ENCODE measurements at places on chromosomes 11 and 22.

- H3K4me1 ChIP-seq, result no peaks in the 10 kb centered on the region
- H3K4me3 ChIP-seq, result no peak overlapping the region
- no peaks in the 10 kb centered on the region for H3K36me3 ChIP-seq
- H3K27ac ChIP-seq, result no peak overlapping the region
- H3K27me3 ChIP-seq, result no peaks in the 10 kb centered on the region
Observed at GRCh38 chr22:17486313-17486712, 77.0 kb upstream of the SLC25A18 start.

GRCh38 chr11:3609416-3610265 is 32.2 kb downstream of the ART5 start:
- H3K4me1 ChIP-seq, result no peaks in the 10 kb centered on the region
- no peak overlapping the region for H3K27ac ChIP-seq
- H3K4me3 ChIP-seq, result no peak overlapping the region

DNA sequence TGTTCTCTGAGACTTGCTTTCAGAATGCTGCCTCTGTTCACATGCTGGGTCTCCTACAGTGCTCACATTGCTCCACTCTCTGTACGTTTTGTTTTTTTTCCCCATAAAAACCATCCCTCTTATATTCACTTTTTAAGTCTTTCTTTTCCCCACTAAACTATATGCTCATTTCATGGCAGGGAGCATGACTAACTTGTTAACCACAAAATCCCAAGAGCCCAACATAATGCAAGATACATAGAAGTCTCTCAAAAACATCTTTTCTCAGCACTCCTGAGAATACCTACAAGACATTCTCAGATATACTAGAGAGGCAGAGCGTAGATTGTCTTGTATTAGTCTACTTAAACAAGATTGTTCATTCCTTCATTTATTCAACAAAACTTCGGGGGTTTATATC is 73.3 kb downstream of the FAM76B start:
- DNase-seq, result no peak
- no peaks in the 10 kb centered on the region for H3K4me1 ChIP-seq
- H3K27me3 ChIP-seq, result no peaks in the 10 kb centered on the region
- no peaks in the 10 kb centered on the region for H3K36me3 ChIP-seq

GRCh38 chr11:72627594-72628281 is 46.5 kb downstream of the PDE2A start:
- H3K27ac ChIP-seq, result no peak overlapping the region
- peaks cover 15% of the 10 kb centered on the region for H3K4me1 ChIP-seq
- DNase-seq, result no peak
- no peaks in the 10 kb centered on the region for H3K27me3 ChIP-seq
- no peaks in the 10 kb centered on the region for H3K36me3 ChIP-seq

DNA sequence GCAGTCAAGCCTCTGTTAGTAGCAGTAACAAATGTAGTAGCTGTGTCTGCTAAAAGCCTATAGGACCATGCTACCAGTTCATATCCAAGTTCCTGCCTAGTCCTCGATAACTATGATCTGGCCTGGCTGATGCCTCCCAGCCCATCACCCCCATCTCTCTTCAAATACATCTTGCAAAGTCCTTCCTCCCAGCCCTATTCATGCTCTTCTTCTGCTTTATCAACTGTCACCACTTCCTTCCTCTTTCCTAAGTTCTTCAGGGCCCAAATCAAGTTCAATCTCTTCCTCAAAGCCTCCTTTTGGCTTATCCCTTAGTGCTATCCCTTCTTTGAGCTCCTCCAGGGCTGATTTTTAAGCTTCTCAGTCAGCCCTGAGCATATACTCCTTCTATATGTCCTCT is 150.9 kb upstream of the THY1 start:
- no peaks in the 10 kb centered on the region for H3K4me1 ChIP-seq
- DNase-seq, result no peak
- H3K4me3 ChIP-seq, result no peak overlapping the region
- no peak overlapping the region for H3K27ac ChIP-seq
- no peaks in the 10 kb centered on the region for H3K27me3 ChIP-seq
- H3K36me3 ChIP-seq, result no peaks in the 10 kb centered on the region

- no peak overlapping the region for H3K4me3 ChIP-seq
- no peak overlapping the region for H3K27ac ChIP-seq
- DNase-seq, result no peak
Observed at GRCh38 chr22:18966748-18967147, 30.7 kb upstream of the PRODH start.

- no peaks in the 10 kb centered on the region for H3K27me3 ChIP-seq
- no peak overlapping the region for H3K4me3 ChIP-seq
- no peaks in the 10 kb centered on the region for H3K36me3 ChIP-seq
- no peaks in the 10 kb centered on the region for H3K4me1 ChIP-seq
- no peak for DNase-seq
Observed at GRCh38 chr11:118051136-118051610, 25.7 kb upstream of the TMPRSS4 start.

GRCh38 chr11:72762641-72763304 is 10.6 kb upstream of the ARAP1 start:
- H3K36me3 ChIP-seq, result no peaks in the 10 kb centered on the region
- no peak for DNase-seq
- no peaks in the 10 kb centered on the region for H3K27me3 ChIP-seq
- H3K4me1 ChIP-seq, result no peaks in the 10 kb centered on the region
- no peak overlapping the region for H3K4me3 ChIP-seq
- no peak overlapping the region for H3K27ac ChIP-seq

- H3K27me3 ChIP-seq, result no peaks in the 10 kb centered on the region
- no peaks in the 10 kb centered on the region for H3K4me1 ChIP-seq
Observed at GRCh38 chr11:33835143-33835878, 56.6 kb downstream of the LMO2 start.

DNA sequence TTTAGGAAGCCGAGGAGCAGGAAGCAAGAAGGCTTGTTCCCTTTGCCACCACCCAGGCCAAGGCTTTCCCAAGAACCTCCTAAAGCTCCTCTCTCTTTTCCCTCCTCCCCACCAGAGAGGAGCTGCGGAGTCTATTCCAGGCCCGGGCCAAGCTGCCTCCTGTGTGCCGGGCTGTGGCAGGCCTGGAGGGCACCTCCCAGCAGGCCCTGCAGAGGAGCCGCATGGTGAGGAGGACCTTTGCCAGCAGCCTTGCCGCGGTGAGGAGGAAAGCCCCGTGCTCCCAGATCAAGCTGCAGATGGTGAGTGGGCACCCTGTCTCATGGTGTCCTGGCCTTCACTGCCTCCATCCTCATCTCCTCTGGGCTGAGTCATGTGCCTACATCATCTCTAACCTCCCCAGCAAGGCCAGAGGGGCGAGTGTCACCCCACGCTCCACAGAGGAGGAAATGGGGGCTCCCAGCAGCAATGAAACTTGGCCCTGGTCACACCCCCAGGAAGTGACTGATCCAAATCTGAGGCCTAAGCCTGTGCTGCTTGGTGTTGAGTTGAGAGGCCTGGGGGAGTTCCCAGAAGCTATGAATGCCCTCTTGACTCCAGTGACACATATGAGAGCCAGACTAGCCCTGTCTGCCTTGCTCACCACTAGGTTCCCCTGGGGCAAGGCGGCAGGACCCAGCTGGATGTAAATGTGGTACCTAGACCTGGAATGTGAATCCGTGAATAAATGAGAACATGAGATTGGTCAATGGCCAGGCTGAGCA is 104.2 kb downstream of the MYO18B start:
- H3K4me1 ChIP-seq, result no peaks in the 10 kb centered on the region
- H3K27me3 ChIP-seq, result no peaks in the 10 kb centered on the region
- no peak overlapping the region for H3K27ac ChIP-seq
- H3K36me3 ChIP-seq, result no peaks in the 10 kb centered on the region
- no peak overlapping the region for H3K4me3 ChIP-seq

DNA sequence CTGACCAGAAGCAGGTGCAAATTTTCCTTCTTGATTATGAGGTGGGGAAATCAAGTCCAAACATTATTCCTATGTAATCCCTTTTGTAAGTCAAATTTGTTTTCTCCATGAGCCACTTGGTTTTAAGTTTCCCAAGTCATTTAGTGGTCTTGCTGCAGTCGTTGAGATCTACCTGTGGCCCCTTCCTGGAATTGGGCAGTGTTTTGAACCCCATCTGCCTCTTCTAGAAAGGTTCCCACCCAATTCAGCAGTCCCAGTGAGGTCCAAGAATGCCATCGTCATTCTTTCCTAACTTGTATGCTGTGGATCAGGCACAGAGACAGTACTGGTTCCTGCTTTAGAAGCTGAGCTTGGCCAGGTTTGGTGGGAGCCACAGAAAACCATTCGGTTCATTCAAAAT is 77.8 kb upstream of the GNAZ start:
- no peak overlapping the region for H3K27ac ChIP-seq
- no peak overlapping the region for H3K4me3 ChIP-seq
- no peaks in the 10 kb centered on the region for H3K4me1 ChIP-seq
- no peaks in the 10 kb centered on the region for H3K27me3 ChIP-seq

DNA sequence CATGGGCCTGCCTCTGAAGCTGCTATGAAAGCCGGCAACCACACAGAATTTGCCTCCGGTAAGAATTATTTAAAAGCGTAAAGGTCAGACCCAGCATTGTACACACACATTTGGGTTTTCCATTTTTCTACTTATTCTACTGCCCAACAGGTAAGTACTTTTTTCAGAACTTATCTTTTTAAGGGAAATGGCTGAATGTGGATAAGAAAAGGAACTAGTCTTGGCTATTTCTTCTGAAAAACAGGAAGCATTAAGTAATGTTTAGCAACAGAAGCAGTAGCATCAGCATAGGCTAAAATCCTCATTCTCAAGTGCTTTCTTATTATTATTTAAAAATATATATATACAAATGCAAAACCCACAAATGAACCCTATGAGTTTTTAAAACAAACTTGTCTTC is 103.1 kb downstream of the MPPED2 start:
- DNase-seq, result no peak
- H3K27ac ChIP-seq, result peak overlapping the region; percentile 13
- no peak overlapping the region for H3K4me3 ChIP-seq
- H3K36me3 ChIP-seq, result no peaks in the 10 kb centered on the region
- H3K4me1 ChIP-seq, result no peaks in the 10 kb centered on the region
- H3K27me3 ChIP-seq, result no peaks in the 10 kb centered on the region

DNA sequence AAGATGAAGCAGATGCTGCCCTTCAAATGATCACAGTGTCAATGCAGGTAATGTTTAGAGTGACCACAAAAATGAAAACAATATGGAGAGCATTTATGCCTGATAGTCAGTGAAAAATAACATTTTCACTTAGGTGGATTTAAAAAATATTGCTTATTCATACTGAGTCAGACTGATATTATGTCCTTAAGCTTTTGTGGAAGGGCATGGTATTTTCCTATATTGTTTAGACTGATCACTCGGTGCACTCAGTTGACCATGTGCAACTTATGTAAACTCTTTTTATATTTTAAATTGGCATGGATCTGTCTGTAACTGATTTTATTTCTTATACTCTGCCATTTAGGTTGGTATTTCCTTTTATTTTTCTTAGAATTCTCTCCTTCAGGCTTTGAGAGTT is 106.6 kb downstream of the DYNC2H1 start:
- DNase-seq, result no peak
- no peaks in the 10 kb centered on the region for H3K4me1 ChIP-seq
- no peaks in the 10 kb centered on the region for H3K27me3 ChIP-seq
- H3K4me3 ChIP-seq, result no peak overlapping the region
- peaks cover 33% of the 10 kb centered on the region for H3K36me3 ChIP-seq

DNA sequence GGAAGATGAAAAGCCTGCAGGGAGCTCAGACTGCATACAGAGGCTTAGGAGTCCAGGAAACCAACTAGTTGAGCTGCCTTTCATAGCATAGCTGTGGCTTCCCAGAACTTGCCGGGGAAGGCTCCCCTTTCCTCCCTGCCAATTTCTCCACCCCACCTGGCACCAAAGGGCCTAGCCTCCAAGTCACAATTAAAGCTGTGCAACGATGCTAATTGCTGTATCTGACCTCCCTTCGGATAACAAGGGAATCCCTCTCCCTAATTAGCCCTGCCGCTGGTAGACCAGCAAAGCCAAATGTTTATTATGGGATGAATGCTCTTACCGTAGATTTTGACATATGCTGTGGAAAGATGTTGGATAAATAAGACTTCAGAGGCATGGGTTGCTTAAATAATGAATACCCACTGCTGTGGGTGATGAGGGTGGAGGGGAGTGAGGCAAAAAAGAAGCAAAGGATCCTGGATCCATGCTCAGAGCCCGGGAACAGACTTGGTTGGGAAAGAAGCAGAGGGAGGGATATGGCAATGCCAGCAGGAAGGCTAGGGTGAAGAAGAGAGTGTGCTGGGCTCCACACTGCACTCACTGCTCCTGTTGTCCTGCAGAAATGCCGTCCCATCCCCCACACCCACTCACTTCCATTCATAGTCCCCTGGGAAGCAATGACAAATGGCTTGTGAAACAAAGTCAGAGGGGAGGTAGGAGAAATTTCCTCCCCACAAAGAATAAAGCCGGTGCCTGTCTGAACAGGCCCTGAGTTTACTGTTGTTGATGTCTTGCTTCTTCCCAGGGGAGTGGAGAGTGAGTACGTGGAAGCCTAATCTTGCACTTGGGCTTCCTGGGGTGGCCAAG is 608.1 kb upstream of the CADM1 start:
- H3K36me3 ChIP-seq, result no peaks in the 10 kb centered on the region
- no peak overlapping the region for H3K27ac ChIP-seq
- no peaks in the 10 kb centered on the region for H3K27me3 ChIP-seq
- DNase-seq, result no peak
- H3K4me1 ChIP-seq, result no peaks in the 10 kb centered on the region

DNA sequence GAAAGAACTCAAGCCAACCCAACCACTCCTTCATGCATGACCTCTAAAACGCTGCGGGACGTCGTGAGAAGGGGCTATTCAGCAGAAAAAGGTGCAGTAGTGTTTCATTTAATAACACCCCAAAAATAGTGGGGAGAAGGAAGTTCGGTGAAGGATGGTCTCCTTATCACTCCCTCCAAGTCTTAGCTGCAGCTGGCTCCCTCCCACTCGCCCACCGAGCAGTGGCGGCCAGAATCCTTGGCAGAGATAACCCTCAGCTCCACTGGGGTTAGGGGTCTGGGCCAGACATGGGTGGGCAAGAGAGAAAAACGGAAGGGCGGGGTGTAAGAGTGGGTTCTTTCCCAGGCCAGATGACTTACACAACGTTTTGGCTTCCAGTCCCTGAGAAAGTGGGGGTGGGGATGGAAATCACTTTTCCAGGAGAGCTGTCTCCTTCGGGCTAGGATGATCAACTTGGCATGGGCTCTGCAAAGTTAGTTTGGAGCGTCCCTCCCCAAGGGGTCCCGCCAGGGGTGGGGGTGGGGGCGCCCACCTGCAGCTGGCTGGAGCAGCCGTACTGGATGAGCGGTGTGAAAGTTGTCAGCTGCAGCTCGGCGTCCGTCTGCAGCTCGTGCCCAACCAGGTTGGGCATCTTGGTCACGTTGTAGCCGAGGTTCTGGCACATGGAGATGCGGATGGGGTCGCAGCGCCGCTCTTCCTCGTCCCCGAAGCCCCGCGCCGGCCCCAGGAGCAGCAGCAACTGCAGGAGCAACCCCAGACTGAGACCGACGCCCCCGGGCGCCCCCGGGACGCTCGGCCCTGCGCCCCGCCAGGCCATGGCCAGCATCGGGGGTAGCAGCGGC is 705 bp downstream of the FZD4 start:
- H3K4me3 ChIP-seq, result peak overlapping the region; percentile 72
- no peaks in the 10 kb centered on the region for H3K4me1 ChIP-seq
- DNase-seq, result peak; percentile 57
- peak overlapping the region; percentile 92 for H3K27ac ChIP-seq
- no peaks in the 10 kb centered on the region for H3K27me3 ChIP-seq
- peaks cover 20% of the 10 kb centered on the region for H3K36me3 ChIP-seq

- DNase-seq, result no peak
- peaks cover 33% of the 10 kb centered on the region for H3K4me1 ChIP-seq
- H3K4me3 ChIP-seq, result peak overlapping the region; percentile 37
- H3K36me3 ChIP-seq, result no peaks in the 10 kb centered on the region
- H3K27ac ChIP-seq, result peak overlapping the region; percentile 91
Observed at GRCh38 chr11:40280159-40281051, 1179.0 kb downstream of the LRRC4C start.
